ENCODE measurements at places on chromosomes 6 and 20.

DNA sequence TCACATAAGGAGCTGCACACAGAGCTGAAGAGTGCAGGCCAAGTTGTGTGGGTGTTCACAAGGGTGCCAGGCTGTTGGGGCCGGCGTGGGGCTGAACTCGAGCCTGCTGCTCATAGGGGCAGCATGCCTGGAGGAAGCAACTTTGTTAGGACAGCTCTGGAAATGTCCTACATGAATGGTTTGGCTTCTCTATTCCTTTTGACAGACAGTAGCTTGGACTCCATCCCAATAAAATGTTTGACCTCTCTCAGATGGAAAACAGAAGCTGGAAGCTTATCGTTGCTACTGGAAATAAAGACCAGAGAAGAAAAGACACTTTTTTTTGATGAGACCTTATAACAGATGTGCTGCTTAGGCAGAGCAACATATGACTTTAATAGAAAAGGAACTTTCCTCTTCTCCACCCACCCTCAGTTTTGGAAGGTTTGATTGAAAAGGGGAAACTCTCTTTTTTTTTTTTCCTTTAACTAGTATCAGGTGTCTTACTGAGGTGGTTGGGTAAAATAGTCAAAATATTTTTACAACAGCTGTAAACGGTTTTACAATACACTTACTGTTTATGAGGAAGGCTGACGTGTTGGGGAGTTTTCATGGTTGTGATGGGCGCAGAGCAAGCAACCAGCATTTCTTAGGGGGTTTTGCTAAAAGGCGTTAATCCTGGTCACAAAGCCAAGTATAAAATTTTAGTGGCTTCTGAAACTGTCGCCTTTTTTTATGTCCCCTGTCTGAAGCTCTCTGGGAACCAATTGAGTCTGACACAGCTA lies 80.7 kb upstream of the EEF1E1 start:
- DNase-seq = no peak

GRCh38 chr6:115832786-115833185 lies 227.9 kb downstream of the FRK start:
- DNase-seq = no peak

DNA sequence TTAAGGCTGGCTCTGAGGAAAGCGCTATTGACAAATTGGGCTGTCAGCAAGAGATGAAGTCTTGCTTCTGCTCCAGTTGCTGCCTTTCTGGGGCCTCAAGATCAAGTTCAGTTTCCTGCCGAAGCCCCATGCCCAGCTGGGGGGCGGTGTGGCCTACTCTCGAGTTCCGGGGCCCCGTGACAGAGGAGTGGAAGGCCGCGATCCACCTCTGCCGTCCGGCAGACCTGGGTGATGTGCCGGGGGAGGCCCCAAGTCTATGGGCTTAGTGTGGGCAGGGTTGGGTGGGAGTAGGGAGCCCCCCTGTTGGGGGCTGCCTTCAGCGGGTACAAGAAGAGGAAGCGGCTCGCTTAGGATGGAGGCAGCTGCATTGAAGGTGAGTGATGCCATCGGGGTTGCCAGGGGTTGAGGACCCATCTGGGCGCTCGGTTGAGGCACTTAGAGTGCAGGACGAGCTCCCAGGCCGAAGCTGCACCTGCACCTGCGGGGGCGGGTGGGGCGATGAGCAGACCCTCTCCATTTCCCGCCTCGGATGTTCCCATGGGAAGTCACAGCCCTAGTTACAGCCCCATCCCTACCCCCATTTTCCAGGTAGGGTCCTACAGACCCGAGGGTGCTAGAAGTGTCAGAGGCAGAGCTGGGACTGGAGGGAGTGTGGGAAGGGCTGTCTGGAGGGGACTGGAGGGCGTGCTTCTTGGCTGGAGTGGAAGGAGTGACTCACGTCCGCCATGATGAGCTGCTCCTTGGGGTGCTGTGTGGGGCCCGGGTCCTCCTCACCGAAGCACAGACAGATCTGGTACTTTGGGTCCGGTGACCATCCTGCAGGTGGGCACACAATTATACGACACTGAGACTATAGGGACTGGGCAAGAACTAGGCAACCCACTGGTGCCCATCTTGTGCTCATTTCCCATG lies 2.9 kb upstream of the FOXS1 start:
- DNase-seq = no peak

- DNase-seq = no peak
Measured at GRCh38 chr20:1686151-1686748, 28.7 kb upstream of the SIRPG start.

- DNase-seq = no peak
Measured at GRCh38 chr6:347232-347631, 44.3 kb upstream of the IRF4 start.

GRCh38 chr6:169825558-169826225 lies 74.3 kb downstream of the ERMARD start:
- DNase-seq = no peak

DNA sequence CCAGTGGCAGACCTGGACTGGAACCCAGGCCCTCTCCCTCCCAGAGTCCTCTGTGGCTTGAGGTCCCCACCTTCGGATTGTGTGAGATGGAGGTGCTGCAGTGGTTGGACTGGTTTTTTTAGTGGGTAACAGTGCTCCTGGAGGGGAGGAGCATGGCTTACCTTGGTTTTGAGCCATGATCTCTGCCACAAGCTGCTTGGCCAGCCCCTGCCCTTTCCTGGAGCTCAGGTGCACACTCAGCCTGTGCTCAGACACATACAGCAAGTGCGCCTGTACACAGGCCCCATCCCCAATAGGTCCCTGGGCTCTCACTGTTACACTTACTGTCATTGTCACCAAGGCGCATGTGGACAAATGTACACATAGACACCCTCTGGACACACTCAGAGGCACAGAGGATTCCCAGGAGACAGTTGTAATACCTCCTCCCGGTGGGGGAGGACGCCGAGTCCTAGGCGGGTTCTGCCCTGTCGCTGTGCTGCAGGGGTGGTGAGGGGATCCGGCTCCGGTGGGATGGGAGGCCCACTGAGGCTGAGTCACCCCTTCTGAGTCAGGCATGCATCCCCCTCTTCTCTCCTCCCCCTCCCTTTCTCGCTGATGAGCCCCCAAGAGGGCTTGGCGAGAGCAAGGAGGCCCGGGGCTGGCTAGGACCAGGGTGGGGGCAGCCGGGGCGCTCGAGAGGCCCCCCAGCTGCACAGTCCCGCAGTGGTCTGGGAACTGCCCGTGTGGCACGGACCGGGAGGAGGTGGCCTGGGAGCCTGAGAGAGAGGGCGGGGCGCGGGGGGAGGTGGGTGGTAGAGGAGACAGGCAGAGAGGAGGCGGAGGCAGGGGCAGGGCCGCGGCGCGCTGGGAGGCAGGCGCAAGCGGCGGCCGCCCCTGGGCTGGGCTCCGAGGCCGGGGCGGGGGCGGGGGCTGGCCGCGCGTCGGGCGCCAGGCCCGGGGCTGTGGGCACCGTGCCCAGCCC lies 522 bp upstream of the EPB41L1 start:
- no peak for DNase-seq

GRCh38 chr6:151096255-151096612 lies 143.5 kb upstream of the AKAP12 start:
- DNase-seq = no peak

- no peak for DNase-seq
Measured at GRCh38 chr20:17470973-17471372, 60.2 kb downstream of the BFSP1 start.

DNA sequence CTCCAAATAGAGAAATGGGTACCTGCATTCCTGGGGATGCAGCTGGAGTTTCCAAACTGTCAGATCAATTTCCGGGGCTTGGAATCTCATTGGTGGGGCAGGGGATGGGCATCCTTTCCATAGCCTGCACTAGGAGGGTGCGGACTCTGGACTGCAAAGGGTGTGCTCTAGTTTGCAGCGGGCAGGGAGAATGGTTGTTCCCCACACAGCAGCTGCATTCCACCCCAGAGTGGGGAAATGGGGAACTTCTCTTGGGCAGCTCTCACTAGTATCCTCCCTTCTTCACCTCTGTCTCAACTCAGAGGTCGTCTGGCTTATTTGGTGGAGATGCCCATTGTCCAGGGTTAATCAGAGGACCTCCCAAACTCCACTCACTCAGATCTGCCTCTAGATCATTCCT lies 34.5 kb upstream of the CDKN1A start:
- no peak for DNase-seq

- DNase-seq = no peak
Measured at GRCh38 chr6:169930799-169931198, 179.4 kb downstream of the ERMARD start.

DNA sequence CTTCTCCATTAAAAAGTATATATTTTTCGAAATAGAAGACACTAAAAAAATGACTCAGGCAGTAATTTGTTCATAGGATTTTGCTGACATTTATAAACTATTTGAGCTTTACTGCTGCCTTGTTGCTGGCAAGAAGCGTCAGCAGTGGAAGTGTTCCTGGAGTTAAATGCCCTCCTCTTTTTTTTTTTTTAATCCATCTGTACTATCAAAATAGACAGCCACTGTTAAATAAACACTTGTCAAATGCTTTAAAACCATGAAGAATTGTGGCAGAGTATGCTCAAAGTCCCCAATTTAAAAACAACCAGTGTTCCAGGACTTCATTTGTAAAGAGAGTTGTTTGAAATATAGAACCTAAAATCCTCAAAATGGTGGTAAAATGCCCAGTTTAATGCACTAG lies 253.8 kb downstream of the NKAIN2 start:
- no peak for DNase-seq

DNA sequence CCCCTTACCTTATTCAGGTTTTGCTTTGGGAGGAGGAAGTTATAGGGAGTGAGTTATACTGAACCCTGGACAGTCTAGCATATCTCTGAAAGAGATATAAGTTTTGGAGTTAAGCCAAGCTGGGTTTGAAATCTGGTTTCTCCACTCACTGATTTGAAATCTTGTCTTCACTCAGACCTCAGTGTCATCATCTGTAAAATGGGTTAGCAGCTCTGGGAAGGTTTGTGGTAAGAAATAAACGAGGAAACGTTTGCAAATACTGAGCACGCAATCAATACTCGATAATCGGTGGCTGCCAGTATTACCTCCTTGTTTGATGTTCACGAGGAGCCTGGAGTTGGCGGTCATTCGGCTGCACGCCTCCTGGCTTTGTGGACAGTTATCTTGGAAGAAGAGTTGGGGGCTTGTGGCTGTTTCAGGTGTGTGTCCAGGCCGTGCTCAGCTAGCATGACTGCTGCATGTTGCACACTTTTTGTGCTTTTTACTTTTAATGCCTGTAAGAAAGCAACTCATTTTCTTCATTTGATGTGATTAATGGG lies 61.8 kb downstream of the PAX1 start:
- DNase-seq = no peak

DNA sequence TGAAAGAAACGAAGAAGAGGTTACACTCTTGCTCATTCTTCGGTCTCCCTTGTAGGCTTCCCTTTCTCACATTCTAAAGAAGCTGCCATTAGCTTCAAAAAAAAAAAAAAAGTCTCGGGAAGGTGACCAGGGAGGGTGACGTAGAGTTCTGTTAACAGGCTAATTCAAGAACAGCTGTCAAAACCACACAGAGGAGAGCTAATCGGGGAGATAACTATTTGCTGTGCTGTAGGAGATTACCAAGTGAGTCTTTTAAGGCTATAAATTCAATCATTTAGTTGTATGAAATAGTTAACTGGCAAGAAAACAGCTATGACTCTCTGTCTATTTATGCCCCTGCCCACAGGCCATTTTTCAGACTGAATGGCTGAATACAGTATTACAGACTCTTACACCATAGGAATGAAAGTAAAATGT lies 256.8 kb downstream of the SYNE1 start:
- DNase-seq = no peak

DNA sequence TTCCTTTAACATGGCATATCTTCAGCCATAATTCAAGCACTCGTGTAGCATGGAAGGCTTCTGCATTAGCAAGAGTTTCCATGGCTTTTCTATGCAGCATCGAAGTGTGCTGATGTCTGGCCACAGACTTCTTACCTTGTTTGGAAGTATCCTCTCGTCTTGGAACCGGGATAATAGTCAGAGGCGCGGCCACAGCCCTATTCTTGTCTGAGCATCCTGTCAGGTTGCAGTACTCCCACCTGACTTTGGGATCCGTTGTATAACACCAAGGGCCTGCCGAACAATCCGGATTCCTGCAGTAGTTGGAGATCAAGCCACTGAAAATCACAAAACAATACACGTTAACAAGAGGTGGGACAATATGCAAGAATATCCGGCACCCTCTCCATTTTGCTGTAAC lies 138.9 kb downstream of the SLC22A3 start:
- no peak for DNase-seq

DNA sequence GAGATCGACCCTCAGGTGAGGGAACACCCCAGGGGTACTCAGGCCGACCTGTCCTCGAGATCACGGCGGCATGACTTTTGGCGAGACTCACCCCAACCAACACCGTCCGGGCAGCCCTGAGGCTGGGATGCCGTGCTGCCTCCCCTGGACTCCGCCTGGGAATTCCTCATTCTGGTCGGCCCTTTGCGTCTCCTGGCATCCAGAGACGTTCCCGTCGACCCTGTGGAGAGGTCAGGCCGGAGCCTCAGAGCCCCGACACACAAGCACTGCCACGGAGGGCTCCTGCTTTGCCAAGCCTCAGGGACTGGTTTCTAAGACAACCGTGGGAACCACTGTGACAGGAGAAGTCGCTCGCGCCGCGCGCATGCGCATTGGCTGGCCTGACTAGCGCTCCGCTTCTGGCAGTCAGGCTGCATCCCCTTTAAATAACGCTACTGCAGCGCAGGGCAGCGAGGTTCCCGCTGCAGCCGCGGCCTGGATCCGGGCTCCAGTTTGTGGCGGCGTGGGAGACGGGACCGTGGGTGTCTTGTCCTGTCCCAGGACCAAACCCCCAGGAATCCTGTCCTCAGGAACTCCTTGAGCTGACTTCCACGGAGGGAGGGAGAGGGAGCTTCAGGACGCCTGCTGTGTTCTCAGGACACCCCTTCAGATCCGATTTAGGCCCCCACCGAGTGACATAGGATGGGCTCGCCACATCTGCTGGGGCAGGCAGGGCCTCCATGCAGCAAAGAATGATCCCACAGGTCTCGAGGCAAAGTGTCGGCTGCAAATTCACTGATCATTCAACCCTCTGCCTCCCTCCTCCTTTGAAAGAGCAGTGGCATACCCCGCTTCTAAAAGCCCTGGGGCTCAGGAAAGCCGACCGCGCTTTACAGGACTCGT lies 163.2 kb upstream of the ZNF337 start:
- DNase-seq = peak; percentile 76

GRCh38 chr6:104431096-104431495 lies 428.6 kb downstream of the HACE1 start:
- DNase-seq = no peak

DNA sequence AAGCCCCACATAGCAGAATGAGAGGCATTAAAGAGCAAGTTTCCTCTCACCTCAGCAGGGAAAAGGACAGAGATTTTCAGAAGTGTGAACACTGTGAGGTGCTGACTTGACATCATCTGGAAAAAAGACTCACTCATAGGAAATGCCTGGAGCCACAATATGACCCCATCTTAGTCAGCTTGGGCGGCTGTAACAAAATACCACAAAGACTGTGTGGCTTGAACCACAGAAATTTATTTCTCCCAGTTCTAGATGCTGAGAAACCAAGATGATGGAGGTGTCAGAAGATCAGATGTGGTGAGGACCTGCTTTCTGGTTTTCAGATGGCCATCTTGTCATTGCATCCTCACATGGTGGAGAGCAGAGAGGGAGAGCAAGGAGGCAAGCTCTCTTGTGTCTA lies 253.1 kb downstream of the ADGB start:
- no peak for DNase-seq
